ENCODE measurements at places on chromosomes 5 and 9. TPM values are rescaled to one million over a fixed set of nuclear protein-coding genes. Genes with fewer than 3 reads are reported as not detected.
A peak's percentile ranks its signal among the peaks of the same experiment; 100 is the strongest.

KLHL3 gene
- polyA plus RNA-seq, result 5.0 TPM

DNA sequence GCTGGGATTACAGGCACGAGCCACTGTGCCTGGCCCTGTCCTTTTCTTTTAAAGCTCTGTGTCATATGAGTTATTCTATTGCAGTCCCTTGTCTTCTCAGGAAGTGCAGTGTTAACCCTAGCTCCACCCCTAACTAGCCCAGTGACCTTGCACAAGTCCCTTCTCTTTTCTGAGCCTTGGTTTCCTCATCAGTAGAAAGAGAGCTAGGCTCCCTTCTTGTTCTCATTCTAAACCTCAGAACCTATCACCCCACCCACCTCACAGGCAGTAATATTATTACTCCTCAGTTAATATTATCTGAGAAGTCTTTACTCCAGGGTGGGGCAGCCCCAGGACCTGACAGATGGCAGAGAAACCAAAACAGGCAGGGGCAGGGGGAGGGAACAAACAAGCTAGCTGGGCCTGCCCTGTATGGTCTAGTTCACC, 7.2 kb downstream of the CYFIP2 start:
- no peaks in the 10 kb centered on the region for H3K27me3 ChIP-seq
- peak overlapping the region; percentile 73 for H3K27ac ChIP-seq
- H3K36me3 ChIP-seq, result peaks cover 4% of the 10 kb centered on the region
- DNase-seq, result no peak
- no peak overlapping the region for H3K4me3 ChIP-seq

KLF4 gene
- polyA plus RNA-seq, result 28.1 TPM

GRCh38 chr5:50672663-50673062, 6.2 kb downstream of the PARP8 start:
- H3K27ac ChIP-seq, result no peak overlapping the region
- no peak for DNase-seq
- no peaks in the 10 kb centered on the region for H3K27me3 ChIP-seq
- H3K36me3 ChIP-seq, result no peaks in the 10 kb centered on the region

NPR3 gene
- 1.9 TPM for polyA plus RNA-seq
